Fibroblast of villous mesenchyme (primary cell): ENCODE measurements at places on chromosomes 6 and 20. TPM values are rescaled to one million over a fixed set of nuclear protein-coding genes. Genes with fewer than 3 reads are reported as not detected.

DNA sequence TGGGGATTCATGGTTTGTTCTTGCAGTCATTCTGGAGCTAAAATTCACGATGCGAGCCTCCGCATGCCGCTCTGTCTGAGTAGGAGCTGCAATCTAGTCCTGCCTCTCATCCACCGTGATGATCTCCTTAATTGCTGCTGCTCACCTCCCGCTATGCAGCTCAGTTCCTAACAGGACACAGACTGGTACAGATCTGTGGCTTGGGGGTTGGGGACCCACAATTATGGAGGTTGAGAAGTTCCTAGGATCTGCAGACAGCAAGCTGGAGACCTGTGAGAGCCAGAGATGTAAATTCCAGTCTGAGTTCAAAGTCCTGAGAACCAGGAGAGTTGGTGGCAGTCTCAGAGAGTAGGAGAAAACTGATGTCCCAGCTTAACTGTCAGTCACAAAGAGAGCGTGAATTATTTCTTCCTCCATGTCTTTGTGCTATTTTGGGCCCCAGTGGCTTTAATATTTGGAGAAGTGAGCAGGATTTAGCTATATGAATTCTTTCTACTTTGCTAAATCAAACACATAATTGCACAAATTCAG, 378.7 kb upstream of the MAN1A1 start:
- no peak for DNase-seq

GRCh38 chr6:167304912-167305311, 13.8 kb downstream of the UNC93A start:
- DNase-seq = no peak

Gene ZNF341
- total RNA-seq = 0.64 and 1.3 TPM in 2 replicates

Gene POM121L2
- not detected in 2 replicates for total RNA-seq

- DNase-seq = no peak
These were observed 4.5 kb upstream of the CD109 start for GRCh38 chr6:73691512-73691911.

DNA sequence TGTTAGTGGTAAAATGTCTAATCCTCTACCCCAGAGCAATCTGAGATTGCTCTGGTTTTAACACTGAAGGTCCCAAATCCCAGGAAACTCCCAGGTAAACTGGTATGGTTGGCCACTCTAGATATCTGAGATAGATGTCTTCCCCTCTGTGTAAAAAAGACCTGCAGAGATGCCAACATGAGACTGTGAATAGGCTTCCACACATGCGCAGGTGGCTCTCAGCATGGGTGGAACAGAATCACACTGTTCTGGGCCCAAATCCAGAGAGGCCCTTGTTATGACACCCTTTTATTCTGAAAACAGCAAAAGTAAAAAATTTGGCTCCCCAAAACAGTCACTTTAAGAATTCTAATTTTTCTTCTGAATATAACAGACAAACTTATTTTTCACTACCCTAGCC, 88.7 kb upstream of the BMP5 start:
- DNase-seq = no peak

Gene RAB44
- under 0.01 TPM in 1 of 2 replicates, not detected in the other for total RNA-seq

- DNase-seq = peak; percentile 22
These were observed 28.8 kb downstream of the METTL24 start for GRCh38 chr6:110329348-110329713.

DNA sequence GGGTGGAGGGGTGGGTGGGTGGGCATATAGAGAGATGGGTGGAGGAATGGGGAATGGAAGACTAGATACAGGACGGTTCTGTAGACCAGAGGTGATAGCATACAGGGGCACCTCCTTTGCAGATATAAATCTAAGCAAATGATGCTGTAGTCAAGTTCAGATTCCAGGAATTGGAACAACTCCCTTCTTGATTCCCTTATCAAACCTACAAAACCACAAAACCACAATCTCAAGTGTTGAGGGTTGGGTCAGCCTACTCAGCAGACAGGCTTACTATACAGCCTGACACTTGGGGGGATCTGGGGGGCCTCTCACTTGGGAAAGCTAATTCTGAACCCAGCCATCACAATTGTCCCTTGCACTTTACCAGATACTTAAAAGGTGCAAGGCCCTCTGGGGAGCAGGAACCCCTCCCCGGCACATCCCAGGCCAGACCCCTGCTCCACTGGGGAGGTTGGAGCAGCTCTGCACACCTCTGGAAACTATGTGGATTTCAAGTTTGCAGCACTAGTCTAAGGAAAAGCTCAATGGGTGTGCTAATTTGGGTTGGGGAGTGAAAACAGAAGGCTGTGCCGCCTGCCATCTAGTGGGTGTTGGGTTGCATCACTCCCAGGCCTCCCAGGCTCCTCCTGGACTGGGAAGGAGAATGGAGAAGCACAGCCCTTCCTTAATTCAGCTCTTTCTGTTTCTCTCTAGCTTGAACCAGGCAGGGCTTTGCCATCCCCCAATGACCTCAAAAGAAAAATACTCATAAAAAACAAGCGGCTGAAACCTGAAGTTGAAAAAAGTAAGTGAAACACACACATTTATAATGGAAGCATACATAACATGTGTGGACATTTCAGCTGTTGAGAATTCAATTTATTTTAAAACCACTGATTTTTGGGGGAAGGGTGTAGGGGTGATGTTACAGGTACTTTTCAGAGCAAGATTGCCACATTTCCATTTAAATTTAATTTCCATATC, 121.2 kb upstream of the LAMP5 start:
- DNase-seq = peak; percentile 67

GRCh38 chr6:290111-290922, 2.0 kb upstream of the DUSP22 start:
- no peak for DNase-seq
